ENCODE measurements at places on chromosomes 5 and 9.

- DNase-seq = no peak
These were observed 106.0 kb downstream of the FRMD3 start for GRCh38 chr9:83432104-83432627.

DNA sequence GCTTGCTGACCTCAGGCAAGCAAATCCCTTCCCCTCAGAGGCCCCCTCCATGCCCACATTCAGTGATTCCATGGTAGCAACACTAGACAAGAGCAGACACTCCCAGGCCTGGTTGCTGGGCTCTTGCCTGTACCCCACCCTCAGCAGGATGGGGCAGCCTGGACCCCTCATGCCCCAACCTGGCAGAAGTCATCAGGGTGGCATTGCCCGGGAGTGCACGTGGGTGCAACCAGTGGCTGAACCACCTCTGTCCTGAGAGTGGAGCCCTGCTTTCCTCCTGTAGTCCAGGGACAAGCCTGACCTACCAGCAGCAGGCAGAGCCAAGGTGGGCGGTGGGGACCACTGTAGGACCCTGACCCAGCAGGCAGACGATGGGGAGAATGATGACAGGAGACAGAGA, 65.8 kb upstream of the TBC1D2 start:
- no peak for DNase-seq

DNA sequence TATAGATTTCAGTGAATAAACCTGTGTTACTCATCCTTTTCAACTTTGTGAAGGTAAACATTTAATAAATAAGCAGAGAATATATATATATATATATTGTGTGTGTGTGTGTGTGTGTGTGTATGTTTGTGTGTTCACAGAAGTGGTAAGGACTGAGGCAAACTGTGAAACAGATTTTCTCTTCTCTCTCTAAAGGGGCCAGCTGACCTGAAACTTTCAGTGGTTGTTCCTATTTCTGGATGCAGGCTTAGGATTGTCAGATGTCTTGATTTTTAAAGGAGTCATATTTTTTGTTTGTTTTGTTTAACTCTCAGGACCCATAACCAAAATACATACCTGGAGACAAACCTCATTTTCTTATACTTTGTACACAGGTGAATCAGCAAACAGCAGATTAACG, 714.9 kb upstream of the MEF2C start:
- DNase-seq = no peak

GRCh38 chr9:38082446-38083287, 13.6 kb upstream of the SHB start:
- no peak for DNase-seq

DNA sequence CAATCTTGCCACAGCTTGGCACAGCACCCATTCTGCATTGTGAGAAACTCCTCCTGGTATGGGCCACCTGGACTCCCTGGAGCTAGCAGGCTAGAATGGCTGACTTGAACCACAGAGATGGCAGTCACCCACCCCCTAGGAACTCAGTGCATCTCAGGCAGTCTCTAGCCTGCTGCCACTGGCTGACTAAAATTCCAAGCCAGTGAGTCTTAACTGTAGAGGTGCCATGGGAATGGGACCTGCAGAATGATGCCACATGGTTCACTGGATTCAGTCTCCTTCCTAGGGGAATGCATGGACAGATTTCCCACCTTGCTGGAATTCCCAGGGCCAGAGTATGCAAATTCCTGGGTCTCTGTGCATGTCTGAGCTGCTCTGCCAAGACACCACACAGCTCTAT, 382.9 kb downstream of the MAN2A1 start:
- no peak for DNase-seq

- no peak for DNase-seq
These were observed 48.6 kb downstream of the UBAP1 start for GRCh38 chr9:34227445-34227844.

DNA sequence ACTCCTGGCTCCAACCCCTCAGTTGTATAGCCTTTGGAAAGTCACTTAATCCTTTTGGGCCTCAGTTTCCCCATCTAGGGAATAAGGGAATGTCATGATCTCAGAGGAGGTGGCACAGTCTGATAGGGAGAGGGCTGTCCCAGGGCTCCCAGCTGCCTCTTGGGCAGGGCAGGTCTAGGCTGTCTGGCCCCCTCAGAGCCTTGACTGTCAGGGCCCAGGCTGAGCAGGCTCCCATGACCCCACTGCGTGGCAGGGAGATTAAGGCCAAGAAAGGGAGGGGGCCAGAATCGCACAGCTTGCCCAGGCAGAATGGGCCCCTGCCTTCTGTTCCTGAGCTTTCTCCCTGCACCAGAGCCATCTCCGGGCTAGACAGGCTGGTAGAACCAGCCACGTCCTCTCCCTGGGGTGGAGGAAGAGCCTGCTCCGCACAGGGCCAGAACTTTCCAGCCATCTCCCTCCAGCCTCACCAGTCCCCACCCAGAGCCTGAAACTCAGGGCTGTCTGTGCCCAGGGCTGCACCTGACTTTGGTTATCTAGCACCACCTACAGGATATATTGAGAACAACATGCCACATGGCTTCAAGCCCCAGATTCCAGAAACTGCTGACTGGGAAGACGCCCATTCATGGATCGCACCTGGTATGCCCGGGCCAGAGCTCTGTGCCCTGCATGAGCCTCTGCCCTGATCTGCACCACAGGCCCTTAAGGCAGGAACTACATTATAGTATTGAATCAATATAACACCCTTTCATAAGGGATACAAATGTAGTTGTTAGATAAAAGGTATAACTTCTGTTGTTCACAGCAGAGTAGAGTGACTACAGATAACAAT, 32.1 kb downstream of the NAIF1 start:
- DNase-seq = peak; percentile 67

GRCh38 chr5:145236983-145237382, 598.2 kb downstream of the PRELID2 start:
- DNase-seq = no peak

GRCh38 chr5:68088302-68088701, 127.3 kb upstream of the PIK3R1 start:
- DNase-seq = no peak

DNA sequence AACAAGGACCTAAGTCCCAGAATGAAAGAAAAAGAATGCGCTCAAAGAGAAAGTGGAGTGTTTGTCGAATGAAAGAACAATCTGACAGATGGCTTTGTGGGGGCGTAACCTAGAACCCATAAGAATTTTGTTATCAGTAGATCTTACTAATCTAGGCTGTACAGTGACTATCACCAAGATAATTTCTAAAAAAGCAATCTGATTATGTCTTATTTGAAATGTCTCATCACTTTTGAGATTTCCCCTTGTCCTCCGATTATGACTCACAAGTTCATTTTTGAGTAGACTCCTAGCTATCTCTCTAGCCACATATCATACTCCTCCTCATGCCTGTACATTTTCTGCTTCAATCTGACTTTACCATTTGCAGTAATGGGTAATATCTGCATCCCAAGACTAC, 135.6 kb upstream of the SMARCA2 start:
- DNase-seq = no peak

Measured in NCI-H1092 (cell line).